ENCODE measurements at places on chromosomes 2 and 18.

DNA sequence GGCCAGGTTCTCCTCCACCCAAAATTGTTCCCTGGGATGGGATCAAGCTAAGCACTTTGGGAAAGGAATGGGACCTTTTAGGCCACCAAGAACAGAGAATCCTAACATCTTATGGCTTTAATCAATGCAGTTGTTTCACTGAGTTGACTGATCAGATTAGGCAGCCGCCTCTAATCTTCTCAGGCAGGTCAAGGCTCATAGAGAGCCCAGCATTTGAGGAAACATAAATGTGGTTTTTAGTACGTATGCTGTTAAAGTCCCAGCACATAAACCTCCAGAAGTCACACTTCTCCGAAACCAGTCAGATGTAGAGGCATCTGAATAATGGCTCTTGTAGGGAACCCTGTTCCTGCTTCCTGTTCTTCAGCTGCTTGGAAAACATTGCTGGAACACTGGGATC is 99.5 kb upstream of the RMDN2 start:
- no peak for DNase-seq

- DNase-seq, result no peak
These were observed 9.0 kb downstream of the TWSG1 start for GRCh38 chr18:9343577-9343976.

GRCh38 chr18:845152-845819 is 33.2 kb upstream of the YES1 start:
- peak; percentile 91 for DNase-seq

DNA sequence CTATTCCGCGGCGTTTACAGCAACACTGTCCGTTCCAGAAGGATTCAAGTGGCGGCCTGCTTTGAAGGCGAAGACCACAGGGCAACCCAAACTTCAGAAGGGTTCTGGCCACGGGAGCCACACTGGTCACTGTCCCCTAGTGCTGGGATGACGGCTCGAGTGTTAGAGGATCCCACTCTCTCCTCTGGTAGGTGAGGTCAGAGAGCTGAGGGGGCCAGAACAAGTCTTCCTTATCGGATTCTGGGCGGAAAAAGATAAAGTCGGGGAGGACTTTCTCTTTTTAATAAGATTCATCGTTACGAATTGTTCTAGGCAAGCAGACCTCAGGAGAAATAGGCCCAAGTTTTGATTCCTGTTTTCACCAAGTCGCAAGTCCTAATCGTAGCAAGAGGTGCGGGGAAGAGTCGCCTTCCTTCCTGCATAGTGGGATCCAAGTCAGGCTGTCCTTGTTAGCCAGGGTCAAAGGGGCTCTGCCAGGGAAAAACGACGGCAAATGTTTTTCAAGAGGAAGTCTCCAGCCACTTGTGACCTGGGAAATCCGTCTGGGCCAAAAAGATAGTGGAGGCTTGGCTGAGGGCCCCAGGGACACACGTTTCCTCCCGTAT is 864 bp upstream of the MYL12A start:
- DNase-seq, result no peak

DNA sequence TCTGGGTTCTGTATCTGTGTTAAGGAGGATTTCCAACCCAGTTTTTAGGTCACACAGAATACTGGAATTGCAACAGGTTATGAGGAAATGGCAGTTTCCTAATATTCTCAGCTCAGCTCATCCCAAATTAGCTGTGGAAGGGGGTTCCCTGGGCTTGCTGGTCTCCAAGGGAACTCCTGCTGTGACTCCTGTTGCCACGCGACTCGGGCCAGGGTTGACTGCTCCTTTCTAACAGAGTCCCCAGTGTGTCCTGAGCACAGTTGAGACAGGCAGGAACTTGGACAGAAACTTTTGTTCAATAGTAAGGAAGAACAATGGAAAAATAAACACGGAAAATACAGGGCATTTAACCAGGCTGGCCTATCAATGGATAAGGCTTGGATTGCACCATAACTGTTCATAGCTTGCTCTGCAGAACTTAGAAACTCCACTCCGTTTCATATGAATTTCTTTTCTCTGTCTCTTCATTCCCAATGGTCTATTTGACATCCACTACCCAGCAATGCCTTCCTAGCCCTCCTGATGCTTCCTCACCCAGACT is 3.8 kb upstream of the ROCK2 start:
- no peak for DNase-seq

- DNase-seq, result no peak
These were observed 204.1 kb upstream of the CYRIA start for GRCh38 chr2:16869711-16870110.

GRCh38 chr2:75592030-75592429 is 31.3 kb upstream of the EVA1A start:
- peak; percentile 86 for DNase-seq

- no peak for DNase-seq
These were observed 143.0 kb upstream of the MYCN start for GRCh38 chr2:15797231-15797938.

DNA sequence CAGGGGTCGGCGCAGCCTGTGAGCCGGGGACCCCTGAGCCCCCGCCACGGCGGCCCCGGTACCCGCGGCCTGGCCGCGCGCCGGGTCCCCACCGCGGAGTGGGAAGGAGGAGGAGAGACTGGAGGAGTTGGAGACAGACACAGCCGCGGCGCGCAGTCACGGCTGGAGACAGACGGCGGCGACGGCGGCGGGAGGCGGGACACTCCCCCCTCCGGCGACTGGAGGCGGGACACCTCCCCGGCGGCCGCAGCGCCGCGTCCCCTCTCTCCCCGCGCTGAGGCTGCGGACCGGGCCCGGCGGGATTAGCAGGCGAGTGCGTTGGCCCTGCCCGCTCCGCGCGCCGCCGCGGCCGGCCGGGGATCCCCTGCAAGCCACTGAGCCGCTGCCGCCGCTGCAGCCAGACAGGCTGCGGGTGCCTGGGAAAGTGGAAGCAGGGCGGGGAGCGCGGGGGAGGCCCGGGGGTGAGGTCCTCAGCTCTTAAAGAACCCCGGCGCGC is 1.0 kb upstream of the LDLRAD4 start:
- no peak for DNase-seq

GRCh38 chr2:159307942-159308341 is 21.4 kb upstream of the WDSUB1 start:
- DNase-seq, result no peak

- DNase-seq, result no peak
These were observed 29.4 kb upstream of the REEP1 start for GRCh38 chr2:86366651-86367498.

Data from HCEC 1CT (cell line).